Activated T-helper 2 cell treated with anti-CD3 and anti-CD28 coated beads, Interferon-gamma antibody, Interleukin-2, Interleukin-4, amounts not matched to agents 10 μg/mL and 5 μg/mL and 100 μg/mL, durations not matched to agents 14 hours and 24 hours and 36 hours (primary cell): ENCODE measurements at places on chromosomes 2 and 18.
A peak's percentile ranks its signal among the peaks of the same experiment; 100 is the strongest.

DNA sequence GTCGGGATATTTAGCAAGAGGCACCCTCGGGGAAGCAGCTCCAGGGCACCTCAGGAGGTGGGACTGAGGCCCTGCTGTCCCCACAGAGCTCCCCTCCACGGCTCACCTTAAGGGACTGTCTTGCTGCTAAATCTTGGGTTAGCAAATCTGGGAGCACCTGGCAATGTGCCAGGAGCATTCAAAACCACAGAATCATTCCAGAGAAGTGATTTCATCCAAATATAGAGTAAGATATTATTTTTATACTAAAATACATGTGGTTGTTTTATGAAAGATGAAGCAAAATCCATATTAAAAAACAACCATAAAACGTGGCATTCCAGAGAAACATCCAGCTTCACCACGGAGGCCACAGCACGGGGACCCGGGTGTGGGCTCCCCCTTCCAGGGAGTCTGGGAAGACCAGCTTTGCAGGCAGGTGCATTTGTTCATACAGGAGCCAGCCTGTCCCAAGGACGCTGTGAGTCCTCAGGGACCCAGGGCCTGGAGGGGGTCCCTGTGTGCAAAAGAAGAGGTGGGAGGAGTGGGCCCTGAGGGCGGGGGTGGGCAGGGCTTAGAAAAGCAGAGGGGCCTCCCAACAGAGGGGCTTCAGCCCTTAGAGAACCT, 16.3 kb downstream of the HS1BP3 start:
- no peak for DNase-seq
- H3K27me3 ChIP-seq, result no peaks in the 10 kb centered on the region
- H3K27ac ChIP-seq, result no peak overlapping the region
- H3K4me1 ChIP-seq, result peaks cover 1% of the 10 kb centered on the region

- H3K36me3 ChIP-seq, result no peaks in the 10 kb centered on the region
- H3K4me1 ChIP-seq, result no peaks in the 10 kb centered on the region
- H3K27ac ChIP-seq, result no peak overlapping the region
- H3K27me3 ChIP-seq, result no peaks in the 10 kb centered on the region
Measured at GRCh38 chr2:150889141-150889540, 372.5 kb downstream of the RBM43 start.

GRCh38 chr2:142241016-142241415, 110.2 kb upstream of the LRP1B start:
- H3K27ac ChIP-seq, result no peak overlapping the region
- no peaks in the 10 kb centered on the region for H3K4me1 ChIP-seq
- no peaks in the 10 kb centered on the region for H3K27me3 ChIP-seq
- no peaks in the 10 kb centered on the region for H3K36me3 ChIP-seq

- no peak for DNase-seq
- no peak overlapping the region for H3K27ac ChIP-seq
- no peaks in the 10 kb centered on the region for H3K27me3 ChIP-seq
- no peaks in the 10 kb centered on the region for H3K36me3 ChIP-seq
Measured at GRCh38 chr2:185833864-185834263, 95.3 kb downstream of the FSIP2 start.

DNA sequence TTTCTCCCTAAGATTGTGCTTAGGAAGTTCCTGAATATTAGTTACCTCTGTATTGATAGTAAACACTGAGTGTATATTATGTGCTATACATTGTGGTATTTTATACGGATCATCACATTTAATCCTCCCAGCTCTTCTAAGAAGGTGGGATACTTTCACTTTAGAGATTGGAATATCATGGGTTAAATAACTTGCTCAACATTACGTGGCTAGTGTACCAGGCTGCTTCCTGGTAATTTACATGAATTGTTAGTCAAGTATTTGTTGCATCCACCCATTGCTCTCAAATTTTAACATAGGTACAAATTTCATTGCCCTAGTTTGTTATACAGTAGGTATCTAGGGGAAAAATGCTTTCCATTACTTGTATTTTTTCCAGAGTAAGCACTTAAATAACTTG, 21.4 kb downstream of the FAM98A start:
- H3K4me1 ChIP-seq, result peaks cover 18% of the 10 kb centered on the region
- no peaks in the 10 kb centered on the region for H3K27me3 ChIP-seq
- H3K4me3 ChIP-seq, result no peak overlapping the region
- H3K36me3 ChIP-seq, result peaks cover 12% of the 10 kb centered on the region

DNA sequence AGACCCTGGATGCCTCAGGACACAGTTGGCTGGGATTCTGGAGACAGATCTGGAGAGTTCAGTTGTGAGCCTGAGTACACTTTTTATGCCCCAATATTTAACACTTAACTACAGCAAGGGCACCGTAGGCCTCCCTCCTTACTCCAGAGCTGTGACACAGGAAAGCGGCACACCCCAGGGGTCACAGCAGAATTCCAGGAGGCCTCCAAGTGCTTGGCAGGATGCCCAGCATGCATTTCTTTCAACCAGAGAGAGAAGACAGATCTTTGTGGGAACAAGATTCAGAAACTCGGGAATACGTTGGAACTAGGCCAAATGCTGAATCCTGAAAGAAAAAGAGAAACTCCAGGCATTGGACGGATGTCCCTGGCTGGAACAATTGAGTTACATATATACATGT, 199.2 kb upstream of the NT5C1B start:
- no peak overlapping the region for H3K27ac ChIP-seq
- H3K4me3 ChIP-seq, result no peak overlapping the region
- H3K27me3 ChIP-seq, result no peaks in the 10 kb centered on the region
- no peaks in the 10 kb centered on the region for H3K36me3 ChIP-seq
- H3K4me1 ChIP-seq, result no peaks in the 10 kb centered on the region
- no peak for DNase-seq

- H3K27me3 ChIP-seq, result peaks cover 9% of the 10 kb centered on the region
- peak overlapping the region; percentile 52 for H3K27ac ChIP-seq
- peak overlapping the region; percentile 5 for H3K4me3 ChIP-seq
- H3K4me1 ChIP-seq, result peaks cover 27% of the 10 kb centered on the region
Measured at GRCh38 chr2:177783835-177784744, 288.5 kb downstream of the PDE11A start.

GRCh38 chr2:84297155-84297554, 161.9 kb downstream of the SUCLG1 start:
- H3K27ac ChIP-seq, result no peak overlapping the region
- no peak for DNase-seq
- H3K4me3 ChIP-seq, result no peak overlapping the region
- no peaks in the 10 kb centered on the region for H3K4me1 ChIP-seq
- no peaks in the 10 kb centered on the region for H3K27me3 ChIP-seq

GRCh38 chr2:44957656-44958327, 16.3 kb downstream of the SIX3 start:
- H3K27ac ChIP-seq, result no peak overlapping the region
- no peaks in the 10 kb centered on the region for H3K36me3 ChIP-seq
- no peak overlapping the region for H3K4me3 ChIP-seq
- H3K27me3 ChIP-seq, result peaks cover 57% of the 10 kb centered on the region
- DNase-seq, result no peak

GRCh38 chr18:3528231-3528630, 78.3 kb downstream of the TGIF1 start:
- no peaks in the 10 kb centered on the region for H3K27me3 ChIP-seq
- H3K36me3 ChIP-seq, result no peaks in the 10 kb centered on the region
- no peak for DNase-seq
- H3K4me1 ChIP-seq, result peaks cover 16% of the 10 kb centered on the region
- H3K27ac ChIP-seq, result no peak overlapping the region
- no peak overlapping the region for H3K4me3 ChIP-seq

DNA sequence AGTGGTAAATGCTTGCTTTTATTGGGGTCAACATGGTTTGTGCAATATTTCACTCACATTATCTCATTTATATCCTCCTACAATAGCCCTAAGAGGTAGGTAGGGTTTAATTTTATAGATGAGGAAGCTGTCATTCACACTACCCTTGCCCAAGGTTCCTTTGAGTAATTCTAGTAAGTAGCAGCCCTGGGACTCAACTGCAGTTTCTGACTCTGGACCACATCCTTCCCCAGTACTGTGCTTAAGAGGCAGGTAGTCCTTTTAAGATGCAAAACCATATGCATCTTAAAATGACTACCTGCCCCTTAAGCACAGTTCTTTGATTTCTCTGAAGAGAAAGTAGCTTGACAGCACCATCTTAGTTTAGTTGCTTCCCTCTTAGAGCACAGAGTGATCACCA, 15.7 kb upstream of the NT5C1B start:
- DNase-seq, result no peak
- H3K36me3 ChIP-seq, result no peaks in the 10 kb centered on the region
- no peak overlapping the region for H3K4me3 ChIP-seq
- H3K27ac ChIP-seq, result no peak overlapping the region
- H3K4me1 ChIP-seq, result peaks cover 14% of the 10 kb centered on the region

DNA sequence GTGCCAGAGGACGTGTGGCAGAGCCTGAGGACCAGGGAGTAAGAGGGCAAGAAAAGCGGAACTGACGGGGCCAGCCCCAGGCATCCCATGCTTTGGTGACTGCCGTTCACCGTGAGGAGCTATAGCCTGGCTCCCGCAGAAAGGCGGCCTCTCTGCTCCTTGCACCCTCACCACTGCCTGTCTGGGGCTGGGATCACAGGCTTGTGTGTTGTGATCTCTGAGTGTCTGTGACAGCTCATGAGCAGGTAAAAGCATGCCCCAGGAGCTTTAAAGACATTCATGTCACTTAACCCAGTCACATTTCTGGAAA, 266.8 kb upstream of the RAB6C start:
- H3K4me3 ChIP-seq, result no peak overlapping the region
- H3K27me3 ChIP-seq, result no peaks in the 10 kb centered on the region
- no peak overlapping the region for H3K27ac ChIP-seq
- no peaks in the 10 kb centered on the region for H3K36me3 ChIP-seq
- no peak for DNase-seq
- no peaks in the 10 kb centered on the region for H3K4me1 ChIP-seq

DNA sequence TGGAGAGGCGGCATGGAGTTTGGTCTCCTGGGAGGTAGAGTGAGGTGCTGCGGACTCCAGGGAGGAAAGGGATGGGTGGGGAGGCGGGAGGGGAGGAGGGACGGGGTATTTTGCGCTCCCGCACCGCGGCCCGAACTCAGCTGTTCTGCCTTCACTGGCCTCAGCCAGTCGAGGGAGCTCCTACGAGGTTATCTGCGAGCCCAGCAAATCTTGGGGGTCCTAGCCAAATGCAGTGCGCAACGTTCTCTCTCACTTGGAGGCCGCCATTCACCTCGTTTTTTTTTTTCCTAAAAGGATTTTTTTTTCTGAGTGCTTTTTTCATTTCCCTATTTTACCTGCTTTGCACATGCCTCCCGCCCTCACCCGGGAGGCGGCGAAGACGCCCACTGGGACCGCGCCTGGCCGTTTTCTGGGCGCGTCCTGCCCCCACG, 877 bp upstream of the BCL2L11 start:
- peaks cover 45% of the 10 kb centered on the region for H3K36me3 ChIP-seq
- peaks cover 19% of the 10 kb centered on the region for H3K27me3 ChIP-seq
- H3K27ac ChIP-seq, result peak overlapping the region; percentile 91
- peak overlapping the region; percentile 87 for H3K4me3 ChIP-seq
- no peak for DNase-seq

DNA sequence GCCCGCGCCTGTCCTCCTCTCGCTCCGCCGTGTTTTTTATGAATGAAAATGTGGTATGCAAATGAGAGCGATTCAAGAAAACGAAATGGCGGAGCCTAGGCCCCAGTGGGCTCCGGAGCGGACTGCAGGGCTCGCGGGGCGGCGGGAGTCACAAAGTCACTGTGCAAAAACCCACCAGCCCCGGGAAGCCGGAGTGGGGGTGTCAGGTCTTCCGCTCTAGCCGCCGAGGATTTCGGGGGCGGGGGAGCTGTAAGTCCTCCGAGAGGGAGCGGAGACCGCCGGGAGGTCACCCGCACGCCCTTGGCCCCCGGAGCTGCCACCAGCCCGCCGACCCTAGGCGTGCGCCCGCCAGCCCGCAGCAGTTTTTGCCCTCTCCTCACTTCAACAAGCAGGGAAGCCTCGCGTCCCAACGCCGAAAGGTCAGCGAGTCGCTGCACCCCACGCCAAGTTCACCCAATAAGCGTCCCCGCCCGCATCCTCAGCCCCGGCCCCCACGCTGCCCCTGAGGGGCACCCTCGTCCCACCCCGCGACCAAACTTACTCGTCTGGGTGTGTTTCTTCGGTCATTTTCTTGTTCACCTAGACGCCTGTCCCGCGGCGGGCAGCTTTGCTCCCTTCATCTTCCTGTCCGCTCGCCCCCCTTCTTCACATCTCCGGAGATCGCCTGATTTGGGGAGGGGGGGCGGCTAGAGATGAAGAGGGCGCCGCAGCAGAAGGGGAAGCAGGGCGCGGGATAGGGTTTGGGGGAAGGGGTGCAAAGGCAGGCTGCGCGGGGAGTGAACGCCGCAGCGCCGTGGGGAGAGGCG, 775 bp downstream of the SPRED2 start:
- H3K27ac ChIP-seq, result peak overlapping the region; percentile 76
- H3K4me3 ChIP-seq, result peak overlapping the region; percentile 87
- peaks cover 12% of the 10 kb centered on the region for H3K4me1 ChIP-seq
- no peaks in the 10 kb centered on the region for H3K36me3 ChIP-seq
- peaks cover 44% of the 10 kb centered on the region for H3K27me3 ChIP-seq

GRCh38 chr2:239365782-239366435, 34.9 kb downstream of the HDAC4 start:
- DNase-seq, result no peak
- no peak overlapping the region for H3K27ac ChIP-seq
- H3K27me3 ChIP-seq, result no peaks in the 10 kb centered on the region
- peaks cover 25% of the 10 kb centered on the region for H3K4me1 ChIP-seq

DNA sequence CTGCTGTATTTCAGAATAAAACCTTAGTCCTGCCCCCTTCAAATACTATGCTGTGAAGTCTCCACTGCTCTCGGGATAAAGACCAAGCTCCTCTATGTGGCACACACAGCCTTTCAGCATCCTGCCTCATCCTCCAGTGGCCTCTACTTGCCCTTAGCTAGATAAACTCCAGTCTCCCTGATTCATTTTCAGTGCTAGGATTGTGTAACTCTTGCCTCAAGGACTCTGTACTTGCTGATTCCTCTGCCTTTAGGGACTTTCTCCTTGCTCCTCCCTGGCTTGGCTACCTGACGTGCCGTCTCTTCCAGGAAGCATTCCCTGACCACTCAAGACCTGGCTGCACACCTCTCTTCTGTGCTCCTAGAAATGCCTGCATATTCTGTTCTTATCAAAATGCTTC, 416.7 kb downstream of the MTX2 start:
- H3K36me3 ChIP-seq, result no peaks in the 10 kb centered on the region
- no peak overlapping the region for H3K27ac ChIP-seq
- no peak overlapping the region for H3K4me3 ChIP-seq
- no peaks in the 10 kb centered on the region for H3K4me1 ChIP-seq
- H3K27me3 ChIP-seq, result peaks cover 30% of the 10 kb centered on the region
- no peak for DNase-seq

DNA sequence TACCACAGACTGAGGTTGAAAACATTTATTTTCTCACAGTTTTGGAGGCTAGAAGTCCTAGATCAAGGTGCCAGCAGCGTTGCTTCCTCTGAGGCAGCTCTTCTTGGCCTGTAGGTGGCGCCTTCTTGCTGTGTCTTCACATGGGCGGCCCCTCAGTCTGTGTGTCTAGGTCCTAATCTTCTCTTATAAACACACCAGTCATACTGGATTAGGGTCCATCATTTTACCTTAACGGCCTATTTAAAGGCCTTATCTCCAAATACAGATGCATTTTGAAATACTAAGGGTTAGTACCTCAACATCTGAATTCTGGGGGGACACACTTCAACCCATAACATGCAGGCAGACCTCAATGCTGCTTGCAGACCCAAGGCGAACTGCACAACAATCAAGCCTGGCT, 4.4 kb upstream of the RMC1 start:
- H3K36me3 ChIP-seq, result no peaks in the 10 kb centered on the region
- H3K4me3 ChIP-seq, result no peak overlapping the region
- no peaks in the 10 kb centered on the region for H3K27me3 ChIP-seq

- DNase-seq, result no peak
- H3K27me3 ChIP-seq, result peaks cover 57% of the 10 kb centered on the region
- peak overlapping the region; percentile 67 for H3K4me3 ChIP-seq
- no peak overlapping the region for H3K27ac ChIP-seq
- peaks cover 20% of the 10 kb centered on the region for H3K4me1 ChIP-seq
Measured at GRCh38 chr18:24397131-24397693, 412 bp downstream of the OSBPL1A start.

- no peaks in the 10 kb centered on the region for H3K4me1 ChIP-seq
- no peak overlapping the region for H3K4me3 ChIP-seq
- no peaks in the 10 kb centered on the region for H3K36me3 ChIP-seq
- H3K27ac ChIP-seq, result no peak overlapping the region
- no peak for DNase-seq
Measured at GRCh38 chr2:55962915-55963314, 39.3 kb upstream of the EFEMP1 start.
